Neural progenitor cell (in vitro differentiated cells): ENCODE measurements at places on chromosomes 6 and 20. TPM values are rescaled to one million over a fixed set of nuclear protein-coding genes. Genes with fewer than 3 reads are reported as not detected.

DNA sequence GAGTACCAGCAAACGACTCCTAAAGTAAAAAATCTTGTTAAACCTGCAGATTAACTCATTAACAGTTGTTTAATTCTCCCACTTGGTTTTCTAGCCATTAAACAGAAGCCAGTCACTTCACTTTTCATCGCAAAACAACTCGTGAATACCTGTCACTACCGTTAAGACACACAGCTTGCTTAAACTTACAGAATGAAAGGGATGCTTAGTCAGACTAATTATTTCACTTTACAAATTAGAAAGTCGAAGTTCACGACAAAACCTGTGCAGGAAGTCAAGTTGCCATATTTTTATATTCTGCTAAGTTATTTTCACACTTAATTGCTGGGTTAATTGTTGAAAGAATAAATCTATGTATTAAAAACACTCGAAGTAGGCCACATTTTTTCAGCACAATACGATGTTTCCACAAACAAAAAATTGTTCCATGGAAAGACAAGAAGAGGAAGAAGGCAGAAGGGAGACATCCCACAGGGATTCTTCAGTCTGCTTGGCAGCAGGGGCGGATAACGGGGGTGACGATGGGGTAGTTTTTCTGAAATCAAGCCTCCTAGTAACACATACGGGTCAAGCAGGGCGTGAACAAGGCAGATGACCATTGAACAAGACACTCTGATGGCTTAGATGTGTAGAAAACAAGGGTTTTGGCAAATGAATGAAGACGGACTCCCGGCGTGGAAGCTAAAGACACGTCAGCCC, 933 bp downstream of the SSR1 start:
- peak; percentile 8 for DNase-seq
- no peaks in the 10 kb centered on the region for H3K27me3 ChIP-seq
- peaks cover 5% of the 10 kb centered on the region for H3K36me3 ChIP-seq
- peaks cover 7% of the 10 kb centered on the region for H3K4me1 ChIP-seq

- H3K27me3 ChIP-seq, result peaks cover 94% of the 10 kb centered on the region
Measured at GRCh38 chr20:22462975-22463914, 121.1 kb downstream of the FOXA2 start.

- no peak for DNase-seq
- H3K27ac ChIP-seq, result no peak within 1 kb of the TSS
- peaks cover 19% of the 10 kb centered on the region for H3K4me1 ChIP-seq
- H3K27me3 ChIP-seq, result no peaks in the 10 kb centered on the region
Measured at GRCh38 chr20:38303908-38304379, at the start of gene BPI. TSS of gene BPI (plus strand) at chr20:38304156. CDS start at chr20:38304224, 68 bp downstream.

DNA sequence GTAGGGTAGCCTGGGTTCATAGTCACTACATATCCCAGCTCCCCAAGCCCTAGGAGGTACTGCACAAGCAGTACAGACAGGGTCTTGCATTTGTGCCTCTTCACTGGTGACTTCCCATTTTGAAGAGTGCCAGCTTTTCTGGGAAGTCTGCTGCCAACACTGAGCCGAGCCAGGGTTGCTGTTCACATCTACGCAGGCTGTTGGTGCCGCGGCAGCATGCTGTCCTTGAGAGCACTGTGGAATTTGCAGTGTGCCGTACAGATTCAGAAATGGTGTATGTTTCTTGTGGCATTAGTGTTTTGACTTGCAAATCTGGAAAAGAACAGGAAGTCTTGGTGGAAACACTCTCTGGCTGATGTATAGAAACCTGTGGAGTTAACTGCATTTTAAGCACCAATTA, 67.5 kb downstream of the JARID2 start:
- peaks cover 41% of the 10 kb centered on the region for H3K4me1 ChIP-seq
- no peaks in the 10 kb centered on the region for H3K27me3 ChIP-seq
- no peak overlapping the region for H3K27ac ChIP-seq
- no peak overlapping the region for H3K4me3 ChIP-seq
- no peaks in the 10 kb centered on the region for H3K36me3 ChIP-seq

The BCAS1 gene
- total RNA-seq, result not detected in 2 replicates

DNA sequence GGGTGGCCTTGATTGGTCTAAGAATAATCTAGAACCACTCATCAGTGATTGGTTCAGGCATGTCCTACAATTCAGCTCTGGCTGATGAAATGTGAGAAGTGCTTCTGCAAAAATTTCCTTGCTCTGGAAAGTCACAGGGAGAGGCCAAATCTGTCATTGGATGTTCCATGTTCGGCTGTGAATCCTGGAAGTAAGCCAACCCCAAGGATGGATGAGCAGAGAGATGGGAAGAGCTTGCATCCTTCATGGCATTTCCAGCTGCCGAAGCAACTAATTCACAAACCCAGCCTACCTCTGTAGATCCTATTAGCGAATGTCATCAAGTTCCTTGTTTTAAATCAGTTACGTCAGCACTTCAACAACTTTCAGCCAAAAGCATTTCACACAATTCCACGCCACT, 187.2 kb upstream of the SOX4 start:
- H3K36me3 ChIP-seq, result no peaks in the 10 kb centered on the region
- DNase-seq, result no peak
- no peak overlapping the region for H3K4me3 ChIP-seq
- no peaks in the 10 kb centered on the region for H3K4me1 ChIP-seq
- no peaks in the 10 kb centered on the region for H3K27me3 ChIP-seq

The EYS gene
- 0.03 TPM in 1 of 2 replicates, not detected in the other for total RNA-seq

GRCh38 chr6:148445116-148445515, 102.5 kb downstream of the SASH1 start:
- H3K4me3 ChIP-seq, result no peak overlapping the region
- no peak for DNase-seq
- H3K27ac ChIP-seq, result no peak overlapping the region
- peaks cover 5% of the 10 kb centered on the region for H3K4me1 ChIP-seq
- no peaks in the 10 kb centered on the region for H3K36me3 ChIP-seq

GRCh38 chr20:38963745-38964144, 1.6 kb downstream of the DHX35 start:
- H3K4me1 ChIP-seq, result peaks cover 14% of the 10 kb centered on the region
- DNase-seq, result no peak
- no peak overlapping the region for H3K4me3 ChIP-seq
- no peaks in the 10 kb centered on the region for H3K27me3 ChIP-seq
- H3K36me3 ChIP-seq, result no peaks in the 10 kb centered on the region

DNA sequence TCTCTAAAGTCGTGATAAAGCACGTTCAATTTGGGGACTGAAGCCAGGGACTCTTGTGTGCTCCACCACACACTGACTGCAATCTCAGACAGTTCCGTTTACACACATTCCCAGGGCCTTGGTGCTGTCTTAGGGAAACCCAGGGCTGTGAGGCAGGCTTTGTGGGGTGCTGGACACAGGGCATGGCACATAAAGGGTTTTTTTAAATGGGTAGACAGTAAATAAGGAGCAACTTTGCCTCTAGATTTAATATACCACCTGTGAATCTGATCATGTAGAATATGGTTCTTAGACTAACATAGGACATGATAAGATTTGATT, 2.3 kb downstream of the ENTPD6 start:
- DNase-seq, result no peak
- no peaks in the 10 kb centered on the region for H3K27me3 ChIP-seq
- H3K4me1 ChIP-seq, result peaks cover 19% of the 10 kb centered on the region
- no peak overlapping the region for H3K4me3 ChIP-seq

The MACROD2 gene
- 11.9 and 12.1 TPM in 2 replicates for total RNA-seq

GRCh38 chr6:134065706-134066105, 13.3 kb upstream of the SLC2A12 start:
- H3K36me3 ChIP-seq, result no peaks in the 10 kb centered on the region
- no peaks in the 10 kb centered on the region for H3K27me3 ChIP-seq
- no peak overlapping the region for H3K27ac ChIP-seq
- peak; percentile 52 for DNase-seq
- H3K4me1 ChIP-seq, result peaks cover 22% of the 10 kb centered on the region

DNA sequence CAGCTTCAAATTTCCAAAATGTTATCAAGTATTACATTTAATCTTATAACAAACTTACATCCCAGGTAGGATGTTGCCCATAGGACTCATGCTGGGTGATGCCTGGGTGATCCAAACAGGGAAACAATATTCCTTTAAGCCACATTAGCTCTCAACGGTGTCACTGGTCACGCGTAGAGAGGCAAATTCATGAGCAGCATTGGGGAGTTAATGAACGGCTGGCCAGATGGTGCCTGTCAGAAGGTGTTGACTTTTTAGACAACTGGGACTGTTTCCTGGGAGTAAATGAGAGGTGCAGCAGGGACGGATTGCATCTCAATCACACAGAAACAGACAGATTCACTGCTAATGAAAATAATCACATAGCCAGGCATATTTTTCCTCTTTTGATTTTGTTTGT, 83.3 kb upstream of the ID4 start:
- H3K4me3 ChIP-seq, result no peak overlapping the region
- no peaks in the 10 kb centered on the region for H3K27me3 ChIP-seq
- DNase-seq, result no peak
- H3K27ac ChIP-seq, result no peak overlapping the region

DNA sequence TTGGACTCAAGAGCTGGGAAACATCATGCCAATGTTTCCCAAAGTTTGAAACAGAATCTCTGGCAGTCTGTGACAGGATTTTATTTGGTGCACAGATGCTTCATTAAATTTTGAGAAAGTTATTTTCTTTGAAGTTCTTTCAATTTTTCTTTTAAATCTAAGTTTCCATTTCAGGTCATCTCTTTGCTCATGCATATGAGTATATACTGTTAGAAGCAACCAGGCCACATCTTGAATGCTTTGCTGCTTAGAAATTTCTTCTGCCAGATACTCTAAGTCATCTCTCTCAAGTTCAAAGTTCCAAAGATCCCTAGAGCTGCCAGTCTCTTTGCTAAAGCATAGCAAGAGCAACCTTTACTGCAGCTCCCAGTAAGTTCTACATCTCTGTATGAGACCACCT, 59.1 kb upstream of the CCDC28A start:
- no peak overlapping the region for H3K27ac ChIP-seq
- no peaks in the 10 kb centered on the region for H3K4me1 ChIP-seq
- no peaks in the 10 kb centered on the region for H3K36me3 ChIP-seq
- DNase-seq, result no peak
- H3K27me3 ChIP-seq, result no peaks in the 10 kb centered on the region
- H3K4me3 ChIP-seq, result no peak overlapping the region

DNA sequence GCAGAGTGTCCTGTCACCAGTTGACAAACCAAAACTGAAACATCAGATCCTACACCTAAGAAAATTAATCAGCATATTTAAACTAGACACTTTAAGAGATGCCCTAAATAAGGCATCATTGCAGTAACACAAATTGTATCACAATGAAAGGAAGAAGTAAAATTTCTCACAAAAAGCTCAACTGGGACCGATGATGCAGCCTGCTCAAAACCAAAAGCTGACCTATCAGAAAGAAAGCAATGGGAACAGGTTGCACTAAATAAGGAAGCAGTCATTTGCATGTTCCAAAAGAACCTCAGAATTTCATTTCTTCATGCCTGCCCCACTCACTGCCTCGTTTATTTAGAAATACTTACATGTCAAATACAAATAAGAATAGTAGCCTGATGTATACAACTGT, 12.1 kb downstream of the HIVEP2 start:
- H3K27me3 ChIP-seq, result peaks cover 17% of the 10 kb centered on the region
- H3K4me1 ChIP-seq, result no peaks in the 10 kb centered on the region
- no peak for DNase-seq
- no peaks in the 10 kb centered on the region for H3K36me3 ChIP-seq
- no peak overlapping the region for H3K4me3 ChIP-seq

DNA sequence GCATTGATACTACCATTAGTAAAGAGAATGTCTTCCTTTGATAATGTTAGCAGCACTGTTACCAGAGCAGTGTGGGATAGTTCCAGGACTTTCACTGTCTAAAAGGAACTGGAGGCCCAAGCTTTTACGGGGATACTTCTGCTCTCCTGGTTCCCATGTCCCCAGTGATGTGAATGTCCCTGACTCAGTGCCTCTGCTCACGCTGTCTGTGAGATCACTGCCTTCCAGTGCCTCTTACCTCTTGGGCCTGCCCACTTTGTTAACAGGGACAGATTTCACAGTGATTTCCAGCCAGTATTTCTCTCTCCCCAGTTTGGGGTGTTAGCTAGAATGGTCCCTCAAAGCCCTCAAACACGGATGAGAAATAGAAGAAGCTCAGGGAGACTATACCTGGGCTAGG, 14.4 kb downstream of the PTPRA start:
- DNase-seq, result no peak
- no peak overlapping the region for H3K27ac ChIP-seq
- no peaks in the 10 kb centered on the region for H3K27me3 ChIP-seq
- no peak overlapping the region for H3K4me3 ChIP-seq
- H3K4me1 ChIP-seq, result no peaks in the 10 kb centered on the region

DNA sequence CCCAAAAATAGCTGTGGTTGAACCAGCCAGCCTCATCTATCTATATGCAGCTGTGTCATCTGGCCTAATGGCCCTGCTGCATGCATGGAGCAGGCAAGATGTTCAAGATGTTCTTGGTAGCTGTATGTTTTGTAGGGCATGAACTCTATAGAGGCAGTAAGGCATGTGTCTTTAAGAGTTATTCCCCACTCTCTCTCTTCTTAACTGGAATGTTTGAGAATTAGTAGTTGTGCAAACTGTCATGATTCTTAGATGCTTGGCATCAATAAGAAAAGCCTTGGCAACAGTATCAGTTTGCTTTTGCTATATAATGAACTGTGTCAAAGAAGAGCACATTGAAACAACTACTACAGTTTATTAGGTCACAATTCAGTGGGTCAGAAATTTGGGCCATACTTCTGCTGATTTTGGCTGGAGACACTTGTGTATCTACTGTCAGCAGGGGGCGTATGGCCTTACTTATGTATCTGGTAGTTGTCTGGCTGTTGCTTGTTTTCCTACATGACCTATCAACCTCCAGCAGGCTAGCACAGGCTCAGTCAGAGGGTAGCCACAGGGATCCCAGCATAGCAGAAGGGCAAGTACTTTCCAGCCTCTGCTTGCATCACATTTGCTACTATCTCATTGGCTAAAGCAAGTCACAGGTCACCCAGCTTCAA, 56.1 kb upstream of the LAMP5 start:
- H3K27ac ChIP-seq, result no peak overlapping the region
- no peaks in the 10 kb centered on the region for H3K27me3 ChIP-seq
- no peaks in the 10 kb centered on the region for H3K36me3 ChIP-seq
- peak; percentile 68 for DNase-seq
